ENCODE measurements at places on chromosomes 3 and 15. TPM values are rescaled to one million over a fixed set of nuclear protein-coding genes. Genes with fewer than 3 reads are reported as not detected.

Gene CKMT1B
- total RNA-seq: not detected

Gene DNAJC19
- 28.5 TPM for total RNA-seq

Gene GCHFR
- 6.6 TPM for total RNA-seq

Gene TMC3
- total RNA-seq: not detected

Gene BCL2A1
- total RNA-seq: 0.13 TPM

Gene C3orf22
- total RNA-seq: not detected

Gene LTF
- 3.1 TPM for total RNA-seq

Gene ACP3
- not detected for total RNA-seq

Gene FANCD2OS
- not detected for total RNA-seq

Gene SMAD6
- 25.6 TPM for total RNA-seq

Gene CRYGS
- total RNA-seq: 0.13 TPM

Gene RASGRP1
- under 0.01 TPM for total RNA-seq

Gene A4GNT
- not detected for total RNA-seq

Gene CCR3
- not detected for total RNA-seq

Gene SLC28A2
- not detected for total RNA-seq

Gene TTLL13
- 0.20 TPM for total RNA-seq

Gene IQCF5
- not detected for total RNA-seq

Gene GOLGA6L7
- total RNA-seq: not detected

Gene KCNH8
- not detected for total RNA-seq

Gene CD86
- not detected for total RNA-seq

Gene TMEM87A
- 35.0 TPM for total RNA-seq

Gene NMNAT3
- total RNA-seq: 0.87 TPM

Gene ACKR4
- total RNA-seq: 0.54 TPM

Gene TGM4
- 0.07 TPM for total RNA-seq

Gene B3GNT5
- 27.4 TPM for total RNA-seq

Gene KBTBD12
- total RNA-seq: not detected

Gene CILP
- not detected for total RNA-seq

Gene ISLR
- total RNA-seq: not detected

Gene C3orf70
- 3.1 TPM for total RNA-seq

Gene SLC51A
- not detected for total RNA-seq

Gene TMEM266
- not detected for total RNA-seq

Gene SOX14
- not detected for total RNA-seq

Gene TTC21A
- 2.2 TPM for total RNA-seq

Gene PTPRG
- 24.6 TPM for total RNA-seq

Gene FMN1
- under 0.01 TPM for total RNA-seq

Gene LRTM1
- total RNA-seq: not detected

Gene CYP8B1
- total RNA-seq: not detected

Gene VWA5B2
- total RNA-seq: not detected

Gene FAM3D
- total RNA-seq: not detected

Gene FBLN2
- 0.07 TPM for total RNA-seq

Gene FETUB
- not detected for total RNA-seq

Gene SLC6A11
- total RNA-seq: not detected

Gene PLXNA1
- total RNA-seq: 16.5 TPM

Gene IGDCC3
- total RNA-seq: not detected

Gene GOLGA8T
- not detected for total RNA-seq

Gene SFMBT1
- total RNA-seq: 1.3 TPM

Gene CPNE9
- total RNA-seq: 0.30 TPM

Measured in mammary microvascular endothelial cell (primary cell).